Eye (tissue), 1 donor: ENCODE measurements at places on chromosomes 4 and X.

DNA sequence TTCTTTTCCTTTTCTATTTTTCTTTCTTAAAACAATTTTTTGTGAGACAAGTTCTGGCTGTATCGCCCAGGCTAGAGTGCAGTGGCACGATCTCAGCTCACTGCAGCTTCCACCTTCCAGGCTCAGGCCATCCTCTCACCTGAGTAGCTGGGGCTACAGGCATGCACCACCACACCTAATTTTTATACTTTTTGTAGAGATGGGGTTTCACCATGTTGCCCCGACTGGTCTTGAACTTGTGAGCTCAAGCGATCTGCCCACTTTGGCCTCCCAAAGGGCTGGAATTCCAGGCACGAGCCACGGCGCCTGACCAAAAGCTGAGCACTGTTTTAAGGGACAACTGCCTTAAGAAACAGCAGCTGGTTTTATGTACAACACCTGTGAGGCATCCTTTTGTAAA lies 9.3 kb upstream of the NAT8L start:
- no peak for DNase-seq

- peak; percentile 2 for DNase-seq
These were observed 46.7 kb downstream of the MAGEB17 start for GRCh38 chrX:16213961-16214360.

DNA sequence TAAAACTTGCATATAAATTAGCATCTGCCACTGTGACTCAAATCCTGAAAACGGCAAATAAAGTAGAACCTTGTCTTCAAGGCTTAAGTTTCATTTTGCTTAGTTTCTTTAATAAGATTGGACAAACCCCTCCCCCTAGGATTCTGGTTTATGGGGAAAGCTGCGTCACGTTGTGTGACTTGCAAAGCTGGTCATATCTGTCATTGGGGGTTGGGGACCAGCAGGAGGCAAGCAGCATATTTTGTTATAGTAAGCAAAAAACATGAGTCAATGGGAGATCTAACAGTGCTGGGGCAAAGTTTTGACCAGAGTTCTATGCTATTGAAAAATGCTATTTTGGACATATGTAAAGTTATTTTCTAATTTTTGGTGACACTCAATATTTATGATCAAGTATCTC lies 407.3 kb downstream of the PCDH18 start:
- no peak for DNase-seq

DNA sequence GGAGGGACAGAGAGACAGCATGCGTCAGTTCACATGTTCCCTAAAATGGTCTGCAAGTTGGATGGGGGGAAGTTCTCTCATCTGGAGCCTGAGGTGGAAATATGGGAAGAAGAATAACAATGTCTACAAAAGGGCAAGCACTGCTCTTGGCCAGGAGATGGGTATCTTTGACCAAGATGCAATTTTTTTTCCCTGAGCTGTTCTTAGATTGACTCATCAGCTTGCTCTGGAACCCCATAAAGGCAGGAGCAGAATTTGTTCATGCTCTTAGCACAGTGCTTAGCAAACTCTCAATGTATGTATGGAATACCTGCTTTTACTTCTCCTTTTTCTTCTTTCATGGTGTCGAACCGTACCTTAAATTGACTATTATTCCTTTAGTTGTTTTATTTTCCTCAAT lies 90.5 kb upstream of the ZNF827 start:
- no peak for DNase-seq

GRCh38 chrX:5898463-5898862 lies 330.2 kb downstream of the NLGN4X start:
- DNase-seq, result no peak

GRCh38 chrX:24846550-24847150 lies 152.9 kb downstream of the POLA1 start:
- no peak for DNase-seq

DNA sequence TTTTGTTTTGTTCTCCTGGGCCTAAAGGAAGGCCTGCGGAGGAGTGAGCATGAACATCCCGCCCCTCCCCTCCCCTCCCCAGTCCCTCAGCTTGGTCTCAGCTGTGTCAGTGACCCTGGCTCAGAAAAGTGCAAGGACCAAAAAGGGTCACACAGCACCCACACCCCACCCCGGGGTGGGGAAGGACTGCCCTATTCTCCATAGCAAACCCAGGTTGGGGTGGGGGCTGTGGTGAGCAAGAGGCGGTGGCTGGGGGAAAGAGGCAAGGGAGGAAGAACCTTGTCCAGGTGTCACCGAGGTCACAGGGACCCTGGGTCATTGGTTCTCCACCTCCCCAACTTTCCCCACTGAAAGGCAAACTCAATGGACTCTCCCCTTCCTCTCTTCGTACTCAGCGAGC lies 7.6 kb upstream of the MSX1 start:
- no peak for DNase-seq

- DNase-seq, result no peak
These were observed at the start of gene ATP1B4 for GRCh38 chrX:120361764-120362305. Gene ATP1B4, plus strand, starts transcription at chrX:120362089. Its CDS starts 80 bp downstream, at chrX:120362169.

GRCh38 chrX:18997916-18998315 lies 14.0 kb upstream of the PHKA2 start:
- DNase-seq, result no peak

- DNase-seq, result no peak
These were observed 14.4 kb downstream of the WDR13 start for GRCh38 chrX:48611703-48612102.

DNA sequence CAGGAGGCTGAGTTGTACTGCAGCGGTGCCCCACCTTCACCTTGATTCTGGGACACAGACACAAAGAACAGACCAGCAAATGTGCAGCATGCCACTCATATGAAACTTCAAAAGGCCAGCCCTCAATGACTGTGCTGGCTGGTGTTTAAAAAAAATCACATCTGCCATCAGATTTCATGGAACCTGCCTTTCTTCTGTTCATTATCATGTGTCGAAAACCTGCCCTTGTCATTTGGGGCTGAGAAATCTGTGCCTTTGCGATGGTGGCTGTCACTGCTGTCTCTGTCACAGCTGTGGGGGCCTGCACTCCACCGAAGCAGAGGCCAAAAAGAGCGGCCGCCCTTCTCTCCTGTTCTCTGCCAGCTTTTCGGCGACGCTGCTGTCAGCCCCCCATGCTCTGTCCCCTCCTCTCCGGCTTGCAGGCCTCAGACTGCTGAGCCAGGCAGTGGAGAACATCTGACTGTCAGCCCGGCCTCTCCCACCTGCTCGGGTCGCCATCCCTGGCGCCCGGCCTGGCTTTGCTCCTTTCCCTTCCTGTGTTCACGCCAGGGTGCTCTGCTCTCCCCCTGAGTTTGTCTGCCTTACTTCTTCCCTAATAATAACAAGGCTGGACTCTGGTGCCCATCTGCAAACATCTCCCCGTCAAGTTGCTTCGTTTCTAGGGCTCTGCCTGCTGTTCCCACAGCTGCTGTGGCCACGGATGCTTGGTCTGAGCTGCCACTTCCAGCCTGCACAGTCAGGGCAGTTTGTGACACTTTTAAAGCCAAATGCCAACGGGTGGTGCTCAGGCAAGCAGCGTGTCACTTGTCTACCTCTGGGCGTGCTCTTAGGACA lies 355.2 kb downstream of the UNC5C start:
- DNase-seq, result peak; percentile 48

DNA sequence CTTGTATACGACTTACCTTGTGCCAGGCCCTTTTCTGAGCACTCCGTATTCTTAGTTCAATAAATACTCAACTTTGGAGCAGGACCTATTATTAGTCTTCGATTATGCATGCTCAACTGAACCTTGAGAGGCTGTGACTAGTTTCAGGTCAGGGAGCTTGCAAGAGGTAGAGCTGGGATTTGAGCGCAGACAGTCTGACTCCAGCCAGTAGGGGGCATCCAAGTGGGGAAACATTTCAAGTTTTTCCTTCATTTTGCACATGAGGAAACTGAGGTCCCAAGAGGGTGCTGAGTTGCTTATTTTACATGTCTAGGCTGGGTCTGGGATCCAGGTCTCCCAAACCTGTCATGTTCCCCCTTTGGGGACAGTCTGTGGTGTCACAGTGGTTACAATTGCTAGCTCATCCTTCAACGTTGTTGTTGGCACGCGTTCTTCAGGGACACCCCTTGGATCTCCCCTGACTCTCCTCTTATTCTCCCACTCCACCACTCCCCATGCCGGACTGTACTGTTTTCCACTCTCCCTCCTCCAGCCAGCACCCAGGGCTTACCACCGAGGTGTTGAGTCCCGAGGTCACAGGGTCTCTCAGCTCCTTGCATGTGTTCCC lies 6.7 kb upstream of the PRICKLE3 start:
- DNase-seq, result peak; percentile 47

DNA sequence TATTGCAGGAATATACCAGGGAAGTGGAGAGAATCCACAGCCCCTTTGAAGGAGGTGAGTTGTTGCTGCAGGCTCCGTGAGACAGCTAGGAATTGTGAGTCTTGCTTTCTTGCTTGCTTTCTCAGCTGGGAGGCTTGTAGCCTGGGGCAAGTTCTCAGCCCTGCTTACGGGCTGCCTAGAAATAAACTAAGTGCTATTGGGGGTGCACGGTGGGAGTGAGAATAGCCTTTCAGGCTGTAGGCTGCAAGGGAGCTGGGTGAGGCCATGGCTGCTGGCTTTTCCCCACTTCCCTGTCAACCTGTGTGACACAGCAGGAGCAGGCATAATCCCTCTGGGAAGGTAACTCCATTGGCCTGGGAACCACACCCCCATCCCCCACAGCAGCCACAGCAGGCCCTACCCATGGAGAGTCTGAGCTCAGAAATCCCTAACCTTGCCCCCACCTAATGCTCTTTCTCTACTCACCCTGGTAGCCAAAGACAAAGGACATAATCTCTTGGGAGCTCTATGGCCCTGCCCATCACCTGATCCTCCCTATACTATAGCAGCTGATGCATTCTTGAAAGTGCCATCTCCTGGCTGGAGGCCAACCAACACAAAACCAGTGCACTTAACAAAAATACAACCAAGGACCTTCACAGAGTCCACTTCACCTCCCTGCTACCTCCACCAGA lies 113.0 kb downstream of the MMRN1 start:
- peak; percentile 6 for DNase-seq
